CD4-positive, alpha-beta T cell treated with Interleukin-1 beta for 1 hour (primary cell): ENCODE measurements at places on chromosomes 11 and 22.

DNA sequence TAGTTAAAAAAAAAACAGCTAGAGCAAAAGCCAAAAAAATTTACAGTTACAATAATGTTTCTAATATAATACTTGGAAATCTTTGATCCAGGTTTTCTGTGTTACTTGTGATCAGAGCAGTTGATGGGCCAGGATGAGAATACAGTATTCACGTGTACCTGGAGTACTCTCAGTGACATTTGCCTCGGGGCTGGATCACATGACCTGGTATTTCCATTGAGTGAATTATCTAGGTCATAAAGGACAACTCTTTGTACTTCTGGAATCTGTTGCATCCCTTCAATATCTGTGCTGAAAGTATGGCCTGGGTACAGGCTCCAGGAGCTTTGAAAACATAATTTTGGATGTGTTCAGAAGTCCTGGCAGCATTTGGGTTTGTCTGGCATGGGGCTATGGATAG lies 93.5 kb downstream of the GRAMD1B start:
- no peak for DNase-seq

DNA sequence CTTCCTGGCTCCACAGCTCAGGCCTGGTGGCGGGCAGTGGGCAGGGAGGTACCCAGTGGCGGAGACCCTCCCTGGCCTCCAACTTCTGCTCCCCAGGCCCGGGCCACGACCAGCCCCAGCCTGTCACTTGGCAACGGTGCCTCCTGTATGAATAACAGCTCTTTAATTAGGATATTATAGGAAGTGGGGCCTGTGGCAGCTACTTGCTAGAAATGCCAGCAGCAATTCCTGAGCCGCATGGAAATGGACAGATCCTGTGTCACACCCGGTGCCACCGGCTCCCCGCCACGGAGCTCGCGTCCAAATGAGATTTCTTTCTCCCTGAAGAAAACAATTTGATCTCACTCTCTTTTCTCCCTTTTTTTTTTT lies 104.5 kb downstream of the CHST1 start:
- DNase-seq = no peak

- no peak for DNase-seq
Measured at GRCh38 chr11:91585035-91585801, 639.4 kb upstream of the FAT3 start.

GRCh38 chr11:2265854-2266585 lies 4.4 kb downstream of the ASCL2 start:
- DNase-seq = no peak
